ENCODE measurements at places on chromosomes 2 and 18.

DNA sequence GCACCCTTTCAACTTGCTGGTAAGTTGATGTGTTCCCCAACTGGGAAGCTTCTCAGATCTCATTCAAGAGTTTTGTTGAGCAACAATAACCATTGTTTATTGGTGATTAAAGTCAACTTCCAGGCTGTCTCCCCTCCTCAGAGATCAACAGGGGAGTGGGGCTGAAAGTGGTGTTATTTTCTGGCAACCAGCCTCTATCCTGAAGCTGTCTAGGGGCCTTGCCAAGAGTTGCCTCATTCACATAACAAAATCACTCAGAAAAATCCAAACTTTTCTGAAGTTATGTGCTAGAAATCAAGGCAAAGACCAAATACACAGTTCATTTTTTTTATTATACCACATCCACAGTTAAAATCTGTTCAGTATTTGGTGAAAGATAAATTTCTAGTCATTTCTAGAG, 788.4 kb downstream of the LRRTM4 start:
- no peak for DNase-seq

GRCh38 chr18:11323359-11323819, 174.0 kb upstream of the PIEZO2 start:
- no peak for DNase-seq

DNA sequence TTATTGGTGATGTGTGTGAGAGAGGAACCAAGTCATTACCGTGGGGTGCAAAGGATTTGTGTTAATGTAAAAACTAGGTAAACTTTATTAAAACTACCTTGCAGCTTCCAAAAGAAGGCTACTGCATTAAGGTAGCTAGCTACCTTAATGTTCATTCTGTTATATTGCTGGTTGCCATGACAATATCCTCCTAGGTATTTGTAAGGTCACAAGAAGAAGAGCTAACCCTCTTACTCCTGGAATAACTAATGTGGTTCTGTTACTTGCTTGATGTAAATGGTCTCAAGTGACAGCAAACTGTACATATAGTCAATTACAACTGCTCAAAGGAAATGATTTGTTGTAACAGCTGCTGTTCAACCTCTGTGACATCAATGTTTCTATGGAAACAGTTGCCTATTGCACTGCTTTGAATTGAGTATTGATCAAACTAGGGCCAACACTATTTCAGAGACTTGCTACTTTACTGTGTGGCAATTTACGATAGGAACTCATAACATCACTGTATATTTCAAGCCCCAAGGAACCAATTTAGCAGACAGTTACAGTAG, 319.8 kb upstream of the HNRNPA3 start:
- DNase-seq: no peak

DNA sequence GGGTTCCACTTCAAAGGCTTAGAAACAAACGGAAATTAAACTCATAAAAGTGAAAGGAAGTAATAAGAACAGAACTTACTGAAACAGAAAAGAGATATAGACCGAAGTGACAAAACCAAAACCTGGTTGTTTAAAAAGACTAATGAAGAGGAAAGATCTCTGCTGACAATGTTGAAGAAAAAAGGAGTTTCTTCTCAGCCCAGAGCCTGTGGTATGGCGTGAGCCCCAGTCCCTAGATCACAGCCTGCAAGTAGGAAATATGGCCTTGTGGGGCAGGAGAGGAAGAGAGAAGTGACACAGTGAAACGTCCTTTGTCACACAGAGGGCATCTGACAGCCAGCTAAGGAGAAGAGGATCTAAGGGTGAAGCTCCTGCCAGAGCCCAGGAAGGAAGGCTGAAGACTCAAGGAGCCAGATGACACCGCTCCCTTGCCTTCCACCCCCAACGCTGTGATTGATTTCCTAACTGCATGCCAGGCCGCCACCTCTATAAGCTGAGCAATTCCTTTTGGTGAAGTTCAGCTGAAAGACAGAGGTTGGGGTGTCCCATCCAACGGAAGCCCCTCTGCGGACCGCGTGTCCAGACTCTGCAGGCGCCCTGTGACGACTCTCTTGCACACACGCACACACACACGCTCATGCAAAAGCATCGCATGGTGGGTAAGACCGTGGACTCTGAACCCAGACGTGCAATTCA, 141.1 kb downstream of the HDAC4 start:
- DNase-seq: no peak

- DNase-seq: no peak
Observed at GRCh38 chr2:85727798-85728197, 26.0 kb upstream of the ATOH8 start.

- DNase-seq: no peak
Observed at GRCh38 chr2:235636546-235636945, 142.7 kb downstream of the AGAP1 start.

DNA sequence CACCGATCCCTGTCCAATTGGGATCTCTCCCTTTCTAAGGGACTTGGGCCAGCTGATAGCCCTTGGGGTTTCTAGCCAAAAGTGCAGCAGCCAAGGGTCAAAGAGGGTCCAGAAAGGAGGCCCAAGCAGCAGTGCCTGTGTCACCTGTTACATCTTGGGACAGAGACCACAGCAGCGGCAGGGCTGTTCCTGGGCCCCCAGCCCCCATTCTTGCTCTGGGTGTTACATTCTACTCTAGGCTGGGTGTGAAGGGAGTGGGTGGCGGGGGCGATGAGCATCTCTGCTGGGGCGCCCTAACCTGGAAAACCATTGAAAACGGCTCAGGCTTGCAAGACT, 1.2 kb downstream of the PAX3 start:
- no peak for DNase-seq

- DNase-seq: no peak
Observed at GRCh38 chr2:181457121-181457740, at the start of gene ITGA4. Gene ITGA4 (plus strand): TSS chr2:181457386. CDS start chr2:181457655, 269 bp downstream.

- DNase-seq: no peak
Observed at GRCh38 chr18:28637897-28638296, 461.0 kb upstream of the CDH2 start.

DNA sequence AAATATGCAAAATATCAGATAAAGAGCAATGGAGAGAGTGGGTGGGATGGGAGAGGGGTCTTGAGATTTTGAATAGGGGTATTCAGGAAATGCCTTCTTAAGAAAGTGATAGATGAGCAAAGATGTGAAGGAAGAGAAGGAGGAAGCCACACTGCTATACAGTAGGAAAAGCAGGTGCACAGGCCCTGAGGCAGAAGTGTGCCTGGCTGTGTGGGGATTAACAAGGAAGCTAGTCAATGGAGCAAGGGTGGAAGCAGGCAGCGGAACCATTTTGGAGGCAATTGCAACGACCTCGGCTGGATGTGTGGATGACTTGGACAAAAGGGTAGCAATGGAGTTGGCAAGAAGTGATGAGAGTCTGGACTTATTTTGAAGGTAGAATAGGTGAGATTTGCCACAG, 11.0 kb upstream of the CNGA3 start:
- DNase-seq: no peak

DNA sequence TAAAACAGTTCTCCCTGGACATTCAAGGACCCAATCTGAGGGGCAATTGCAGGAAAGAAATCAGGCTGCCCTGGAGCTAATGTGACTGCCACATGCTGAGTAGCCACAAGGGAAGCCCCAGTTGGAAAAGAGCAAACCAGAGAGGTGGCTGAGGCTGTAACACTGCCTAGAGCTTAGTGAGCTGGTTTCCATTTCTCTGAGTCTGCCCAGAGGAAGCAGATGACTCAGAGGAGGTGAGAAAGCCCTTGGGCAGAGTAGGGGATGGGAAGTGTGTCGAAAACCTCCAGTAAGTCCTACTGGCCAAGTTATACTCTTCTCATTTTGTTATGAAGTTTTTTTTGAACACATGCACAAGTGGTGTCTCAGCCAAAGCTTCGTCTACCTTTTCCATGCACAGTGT, 753.0 kb downstream of the CNTNAP5 start:
- no peak for DNase-seq

- no peak for DNase-seq
Observed at GRCh38 chr2:39948016-39948719, 169.1 kb upstream of the THUMPD2 start.

- no peak for DNase-seq
Observed at GRCh38 chr18:58558471-58558870, 70.4 kb downstream of the ALPK2 start.

DNA sequence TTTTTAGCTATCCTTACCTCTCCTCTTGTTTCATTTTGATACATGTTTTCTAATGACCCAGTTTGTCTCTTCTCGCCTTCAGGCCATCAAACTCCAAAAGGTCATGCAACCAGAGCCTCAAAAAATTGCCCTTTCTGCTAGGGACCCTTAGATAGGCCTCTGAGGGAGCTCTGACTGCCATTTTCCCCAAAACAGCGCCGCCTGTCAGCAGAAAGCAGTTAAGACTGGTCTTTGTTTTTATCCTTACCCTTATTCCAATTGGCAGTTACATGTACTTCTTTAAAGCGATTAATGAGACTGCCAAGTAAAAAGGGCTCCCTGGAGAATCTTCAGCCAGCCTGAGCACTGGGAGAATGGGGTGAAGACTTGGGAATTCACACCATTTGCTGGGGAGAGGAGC, 55.1 kb upstream of the RIT2 start:
- DNase-seq: no peak

DNA sequence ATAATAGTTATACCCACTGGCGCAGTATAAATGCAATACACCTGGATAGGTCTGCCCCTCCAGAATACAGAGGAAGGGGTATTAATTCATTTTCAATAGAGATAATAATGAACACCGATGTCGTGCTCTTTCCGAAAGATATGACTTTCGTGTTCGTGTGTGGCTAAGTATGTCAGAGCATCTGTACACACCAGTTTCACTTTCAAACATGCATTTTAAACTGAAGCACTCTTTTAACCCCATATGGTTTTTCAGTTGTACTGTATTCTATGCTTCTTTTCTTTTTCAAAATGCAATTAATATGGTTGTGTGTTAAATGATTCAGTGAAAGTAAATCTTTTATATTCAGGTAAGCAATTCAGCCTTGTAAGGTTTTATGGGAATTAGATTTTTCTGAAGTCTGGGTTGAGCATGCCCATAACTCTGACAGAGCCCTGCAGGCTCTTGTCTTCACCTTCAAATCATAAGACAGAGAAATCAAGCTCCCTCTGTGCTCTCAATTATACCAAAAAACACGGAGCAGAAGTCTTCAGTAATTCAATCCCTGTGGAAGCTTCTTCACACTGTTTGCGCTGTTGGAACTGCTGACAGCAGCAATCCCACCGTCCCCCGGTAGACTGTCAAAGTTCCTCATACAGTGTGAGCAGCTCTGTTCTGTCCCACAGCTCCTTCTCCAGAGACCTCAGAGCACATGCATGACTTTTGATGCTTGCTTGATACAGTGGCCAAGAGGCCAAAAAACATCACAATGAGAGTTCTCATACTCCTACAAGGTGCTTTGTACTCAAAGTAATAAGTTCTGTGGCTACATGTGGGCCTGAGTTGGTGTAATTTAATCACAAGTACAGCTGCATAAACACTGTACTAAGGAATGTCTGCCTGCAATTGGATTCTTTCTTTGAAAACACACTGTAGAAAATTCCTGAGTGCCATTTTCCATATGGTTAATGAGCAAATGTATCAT, 186.8 kb downstream of the ZNF521 start:
- DNase-seq: no peak

DNA sequence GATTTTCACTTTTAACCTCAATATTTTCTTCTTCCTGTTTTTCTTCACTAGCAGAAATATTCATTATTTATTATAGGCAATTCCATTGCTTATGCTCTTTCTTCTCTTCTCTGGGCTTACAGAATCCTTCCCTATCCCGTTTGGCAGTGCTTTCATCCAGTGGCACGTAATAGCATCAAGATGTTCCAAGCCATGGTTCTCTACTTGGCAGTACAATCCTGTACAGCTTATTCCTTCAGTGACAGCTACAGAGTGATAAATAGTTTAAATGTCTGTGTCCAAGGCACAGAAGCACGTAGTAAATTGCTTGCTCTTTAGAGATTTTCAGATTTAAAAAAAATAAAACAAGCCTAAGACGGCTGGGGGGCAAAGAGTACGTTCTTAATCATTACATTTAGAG, 1964.3 kb downstream of the SUCLG1 start:
- no peak for DNase-seq

DNA sequence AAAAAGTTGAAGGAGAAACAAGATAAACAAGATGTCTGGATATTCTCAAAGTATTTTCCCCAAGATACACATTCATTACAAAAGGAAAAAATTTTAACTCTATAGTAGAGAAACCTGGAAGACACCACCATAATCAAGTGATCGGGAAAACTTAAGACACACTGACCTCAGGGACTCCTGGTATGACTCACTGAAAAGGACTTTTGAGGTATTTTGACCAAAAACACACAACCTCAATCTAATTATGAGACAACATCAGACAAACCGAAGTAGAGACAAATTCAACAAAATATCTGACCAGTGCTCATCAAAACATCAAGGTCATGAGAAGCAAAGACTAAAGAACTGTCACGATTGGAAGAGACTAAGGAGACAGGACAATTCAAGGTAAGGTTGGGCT, 34.7 kb downstream of the LPIN2 start:
- no peak for DNase-seq

- DNase-seq: no peak
Observed at GRCh38 chr18:63253428-63254372, 65.9 kb downstream of the BCL2 start.

DNA sequence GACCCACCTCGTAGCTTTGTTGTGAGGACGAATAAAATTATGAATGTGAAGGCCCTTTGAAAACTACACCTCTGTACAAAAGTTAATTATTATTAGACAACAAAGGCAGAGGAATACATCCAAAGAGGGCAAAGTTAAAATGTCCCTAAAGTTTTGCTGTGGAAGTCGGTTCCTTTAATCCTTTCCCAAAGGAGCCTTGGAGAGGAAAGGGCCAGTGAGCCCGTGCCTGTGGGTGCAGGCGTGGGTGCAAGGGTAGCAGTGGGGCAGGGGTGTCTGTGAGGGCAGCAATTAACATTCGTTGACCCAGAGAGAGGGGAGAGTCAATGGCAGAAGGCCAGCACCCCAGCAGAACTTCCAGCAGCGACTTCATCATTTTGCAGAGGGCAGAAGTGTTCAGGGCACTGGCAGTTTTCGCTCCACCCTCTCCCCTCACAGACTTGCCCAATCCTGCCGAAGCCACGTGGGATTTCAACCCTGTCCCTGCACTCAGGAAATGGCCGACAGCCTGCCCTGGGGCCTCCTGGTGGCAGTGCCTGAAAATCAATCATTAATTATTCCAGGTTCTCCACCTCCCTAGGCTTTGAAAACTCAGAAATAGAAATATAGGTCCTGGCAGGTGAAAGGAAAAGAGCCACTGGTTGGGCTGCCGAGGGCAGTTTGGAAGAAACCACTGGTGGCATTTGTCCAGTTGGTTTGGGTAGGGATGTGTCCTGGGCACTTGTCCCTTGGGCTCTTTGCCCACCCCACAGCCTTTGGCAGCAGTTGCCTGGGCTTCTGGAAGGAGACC, 4.2 kb upstream of the PAX8 start:
- DNase-seq: no peak

- no peak for DNase-seq
Observed at GRCh38 chr2:33131111-33131510, 184.4 kb downstream of the LTBP1 start.

Measured in KG1 (cell line).